ENCODE measurements at places on chromosomes 2 and 18.
A peak's percentile ranks its signal among the peaks of the same experiment; 100 is the strongest.

DNA sequence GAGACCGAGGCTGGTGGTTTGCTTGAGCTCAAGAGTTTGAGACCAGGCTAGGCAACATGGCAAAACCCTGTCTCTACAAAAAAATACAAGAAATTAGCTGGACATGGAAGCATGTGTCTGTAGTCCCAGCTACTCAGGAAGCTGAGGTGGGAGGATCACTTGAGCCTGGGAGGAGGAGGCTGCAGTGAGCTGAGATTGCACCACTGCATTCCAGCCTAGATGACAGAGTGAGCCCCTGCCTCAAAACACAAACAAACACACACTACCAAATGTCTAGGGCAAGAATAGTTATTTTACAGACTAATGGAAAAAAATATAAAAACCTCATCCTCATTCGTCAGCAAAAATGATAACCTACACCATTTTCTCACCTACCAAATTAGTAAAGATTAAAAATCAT, 15.3 kb downstream of the BUB1 start:
- no peak for DNase-seq

- DNase-seq = no peak
These were observed 398.4 kb upstream of the CHST9 start for GRCh38 chr18:27583466-27583865.

GRCh38 chr2:43220229-43220751, 6.1 kb downstream of the ZFP36L2 start:
- DNase-seq = no peak

DNA sequence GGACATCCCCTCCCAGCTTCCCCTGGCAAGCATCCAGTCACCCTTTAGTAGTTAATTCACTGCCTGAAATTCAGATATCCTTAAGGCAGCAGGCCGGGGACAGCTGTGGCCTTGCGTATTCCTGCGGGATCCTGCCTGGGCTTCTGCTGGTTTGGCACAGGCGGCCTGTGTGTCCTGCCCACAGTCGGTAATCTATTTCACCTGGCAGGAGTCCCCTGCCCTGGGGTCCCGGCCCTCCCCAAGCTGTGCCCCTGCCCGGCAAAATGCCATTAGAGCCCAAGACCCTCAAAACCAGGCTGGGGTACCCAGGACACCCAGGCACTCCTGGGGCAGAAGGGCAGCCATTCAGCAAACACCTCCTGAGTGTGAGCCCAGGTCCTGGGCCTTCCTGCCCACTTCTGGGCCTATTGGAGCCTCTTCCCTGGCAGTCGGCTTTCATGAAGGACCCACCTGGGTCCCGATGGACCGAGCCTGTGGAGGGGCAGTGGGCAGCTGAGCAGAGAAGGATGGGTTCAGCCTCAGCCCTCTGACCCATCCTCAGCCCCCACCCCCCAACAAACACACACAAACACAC, 11.6 kb downstream of the CROCC2 start:
- no peak for DNase-seq

- no peak for DNase-seq
These were observed 53.4 kb downstream of the PKP4 start for GRCh38 chr2:158509928-158510797.

GRCh38 chr2:71463342-71463654, 9.9 kb downstream of the DYSF start:
- DNase-seq = no peak

GRCh38 chr2:99445065-99445464, 44.8 kb downstream of the REV1 start:
- DNase-seq = no peak

DNA sequence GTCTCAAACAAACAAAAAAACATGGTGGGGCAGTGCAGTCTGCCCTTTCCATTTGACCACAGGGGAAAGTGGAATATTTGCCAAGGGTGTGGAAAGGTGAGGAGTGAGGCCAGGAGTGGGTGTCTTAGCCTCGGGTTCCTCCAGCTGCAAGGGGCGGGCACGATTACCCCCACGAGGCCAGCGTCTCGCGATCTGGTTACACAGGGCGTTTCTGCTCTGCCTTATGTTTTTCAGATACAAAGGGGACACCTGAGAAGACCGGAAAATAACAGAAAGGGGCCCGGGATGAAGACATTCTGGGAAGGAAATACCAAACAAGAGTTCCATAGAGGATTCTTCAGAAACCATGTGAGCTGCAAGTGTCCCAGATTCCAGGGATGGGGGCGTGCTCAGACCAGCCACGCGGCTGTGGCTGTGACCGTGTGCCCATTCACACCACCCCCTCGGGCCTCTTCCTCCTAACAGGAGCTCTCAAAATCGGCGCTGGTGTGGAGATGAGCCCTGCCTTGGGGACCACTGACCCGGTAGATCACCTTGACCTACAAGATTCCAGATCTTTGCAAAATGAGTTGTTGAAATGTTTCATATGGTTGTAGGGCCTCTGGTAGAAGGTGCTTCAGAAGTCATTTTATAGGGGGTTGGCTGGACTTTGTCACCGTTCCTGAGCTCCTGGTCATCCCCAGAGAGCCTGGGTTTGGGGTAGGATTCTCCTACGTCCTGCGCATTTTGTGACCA, 34.2 kb downstream of the FAM178B start:
- DNase-seq = no peak

DNA sequence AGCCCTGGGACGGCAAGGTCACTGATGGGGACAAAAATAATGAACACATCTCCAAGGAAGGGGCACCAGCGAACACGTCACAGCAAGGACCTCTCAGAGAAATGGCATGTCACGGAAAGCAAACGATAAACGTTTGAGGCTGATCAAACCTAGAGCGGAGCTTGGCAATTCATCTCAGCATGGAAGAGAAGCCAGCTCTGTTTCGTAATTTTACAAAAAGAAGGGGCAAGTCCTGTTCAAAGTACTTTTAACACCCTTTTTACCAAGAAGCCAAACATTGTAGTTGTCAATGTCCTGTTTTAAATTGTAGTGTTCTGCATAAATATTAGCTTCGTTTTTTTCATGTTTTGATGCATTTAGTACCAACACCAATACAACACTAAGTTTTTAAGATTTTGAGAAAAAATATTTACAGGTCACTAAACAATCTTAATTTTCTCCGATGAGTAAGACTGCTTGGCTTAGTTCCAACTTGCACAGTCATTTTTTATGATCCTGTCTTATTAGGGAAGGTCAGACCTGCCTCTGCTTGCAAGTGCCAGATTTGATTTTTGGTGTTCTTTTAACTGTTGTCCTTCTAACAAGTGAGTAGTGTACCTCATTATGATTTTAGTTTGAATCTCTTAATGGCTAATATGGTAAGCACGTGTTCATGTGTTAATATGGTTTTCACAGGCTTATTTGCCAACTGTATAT, 818.5 kb upstream of the SALL3 start:
- DNase-seq = no peak

DNA sequence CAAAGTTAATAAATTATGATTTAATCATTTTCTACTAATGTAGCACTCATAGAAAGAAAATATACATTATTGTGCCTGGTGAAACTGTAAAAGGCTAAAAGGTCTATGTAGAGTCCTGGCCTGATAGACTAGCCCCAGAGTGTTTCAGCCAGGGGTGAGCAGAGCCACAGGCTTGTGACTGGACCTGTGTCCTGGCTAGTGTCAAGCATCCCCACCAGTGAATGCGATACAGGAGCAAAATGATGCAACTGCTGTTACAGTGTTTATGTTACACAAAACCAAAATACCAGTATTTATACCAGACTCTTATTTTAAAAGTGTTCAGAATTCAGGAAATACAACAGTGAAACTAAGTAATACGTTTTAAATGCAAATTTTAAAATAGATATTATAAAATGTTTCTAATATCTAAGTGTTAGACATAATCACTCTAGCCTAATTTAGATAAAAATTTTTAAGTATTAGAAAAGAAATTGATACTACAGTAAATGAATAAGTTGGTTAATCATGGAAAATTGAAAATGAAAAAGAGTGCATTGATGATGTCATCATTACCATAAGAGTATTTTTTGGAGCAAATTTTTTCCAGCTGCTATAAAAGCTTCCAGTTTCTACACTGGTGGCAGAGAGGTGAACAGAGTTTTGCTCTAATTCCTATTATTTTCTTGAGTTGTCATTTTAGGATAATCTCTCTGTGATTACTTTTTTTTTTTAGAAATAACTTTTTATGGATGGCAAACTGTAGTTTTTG, 6.2 kb upstream of the TSPYL6 start:
- no peak for DNase-seq

DNA sequence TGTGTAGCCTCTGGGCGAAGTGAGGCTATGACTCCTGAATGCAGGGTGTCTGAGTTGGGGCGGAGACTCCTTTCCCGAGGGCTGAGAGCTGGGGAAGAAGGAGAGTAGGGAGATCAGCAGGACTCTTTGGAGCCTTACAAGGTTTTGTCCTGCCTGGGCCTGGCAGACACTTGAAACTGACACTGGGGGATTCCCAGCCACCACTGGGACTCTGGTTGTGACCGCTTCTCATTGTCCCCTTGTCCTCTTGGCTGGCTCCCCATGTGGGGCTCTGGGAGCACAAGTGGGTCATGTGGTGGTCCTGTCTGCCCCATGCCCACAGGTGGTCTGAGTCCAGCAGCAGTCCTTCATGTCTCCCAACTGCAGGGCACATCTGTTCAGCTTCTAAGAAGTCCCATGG, 78.2 kb upstream of the MGAT4A start:
- DNase-seq = no peak

DNA sequence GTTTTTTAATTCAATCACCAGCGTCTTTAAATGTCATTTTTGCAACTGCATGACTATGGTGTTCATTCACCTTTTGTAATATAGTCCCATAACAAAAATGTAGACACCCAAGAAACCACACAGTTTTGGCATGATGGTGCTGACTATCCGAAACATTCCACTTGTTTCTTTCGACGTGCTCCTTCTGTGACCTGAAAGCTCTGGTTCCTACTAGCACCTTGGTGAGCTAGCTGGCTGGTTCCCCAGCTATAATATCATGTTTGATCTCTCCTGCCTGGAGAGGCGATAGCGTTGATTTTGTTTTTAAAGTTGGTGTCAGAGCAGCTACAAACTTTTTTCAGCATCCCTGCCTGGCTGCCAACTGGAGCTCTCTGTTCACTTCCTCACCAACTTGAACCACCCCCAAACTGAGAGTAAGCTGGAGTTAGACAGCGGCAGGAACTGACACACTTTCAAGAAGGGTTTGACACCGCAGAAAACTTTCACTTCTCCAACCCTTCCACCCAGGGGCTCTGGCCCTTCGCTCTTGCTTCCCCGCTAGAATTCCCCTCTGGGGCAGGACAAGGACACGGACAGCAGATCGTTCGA, 1.1 kb downstream of the ATAD2B start:
- peak; percentile 17 for DNase-seq

- DNase-seq = no peak
These were observed 11.6 kb upstream of the PTPN4 start for GRCh38 chr2:119748135-119748534.

GRCh38 chr2:109408043-109408335, 205.8 kb downstream of the SEPTIN10 start:
- DNase-seq = no peak

DNA sequence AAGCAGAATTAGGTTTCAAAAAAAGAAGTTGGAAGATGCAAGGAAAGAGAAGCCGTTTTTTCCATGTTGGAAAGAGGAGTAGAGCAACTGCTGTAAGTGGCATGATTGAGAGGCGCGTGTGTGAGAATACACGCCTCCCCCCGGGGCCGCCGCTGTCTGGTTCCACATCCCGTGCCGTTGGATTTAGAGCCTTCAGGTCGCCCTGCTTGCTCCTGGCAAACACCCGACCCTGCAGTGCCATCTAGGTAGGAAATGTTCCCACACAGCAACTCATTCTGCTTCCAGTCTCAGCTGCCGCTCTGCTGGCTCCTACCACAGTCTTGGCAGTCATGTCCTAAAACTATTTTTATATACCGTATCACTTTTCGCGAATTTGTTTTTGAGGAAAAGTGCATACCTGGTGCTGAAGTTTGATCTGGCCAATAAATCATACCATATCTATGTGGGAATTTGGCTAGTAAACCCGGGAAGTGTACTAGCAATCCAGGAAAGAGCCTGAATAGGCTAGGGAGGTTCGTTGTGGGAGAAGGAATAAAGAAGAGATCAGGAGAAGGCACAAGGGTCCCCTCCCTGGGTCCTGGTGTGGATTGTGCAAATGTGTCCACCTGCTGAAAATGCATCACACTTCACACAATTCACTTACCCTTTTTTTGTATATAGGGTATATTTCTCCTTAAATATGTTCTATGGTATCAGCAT, 372.7 kb downstream of the FBXO15 start:
- no peak for DNase-seq

DNA sequence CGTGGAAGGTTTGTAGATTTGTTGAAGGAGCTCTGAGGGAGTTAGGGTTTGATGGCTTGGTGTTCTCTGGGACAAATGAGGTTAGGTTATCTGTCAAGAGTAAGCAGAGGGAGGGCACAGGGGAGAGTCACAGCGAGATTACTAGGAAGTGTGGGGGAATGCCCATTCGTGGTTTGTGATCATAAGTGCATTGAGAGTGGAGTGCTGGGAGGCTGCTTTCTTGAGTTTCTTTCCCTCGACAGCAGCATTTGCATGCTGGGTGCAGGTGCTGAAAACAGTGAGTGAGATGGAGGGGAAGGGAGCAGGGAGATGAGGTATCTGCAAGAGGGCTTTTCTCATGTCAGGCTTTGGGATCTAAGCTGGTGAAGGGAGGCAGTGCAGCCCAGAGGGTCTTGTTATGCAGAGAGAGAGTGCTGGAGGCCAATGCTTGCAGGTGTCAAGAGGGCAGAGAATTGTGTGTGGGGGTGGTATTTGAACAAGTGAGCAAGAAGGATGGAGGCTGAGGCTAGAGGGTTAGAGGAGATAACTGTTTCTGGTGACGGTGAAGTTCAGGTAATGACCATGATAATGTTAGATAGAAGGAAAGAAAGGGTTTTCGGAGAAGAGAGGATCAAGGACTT, 8.8 kb downstream of the RALB start:
- DNase-seq = no peak

GRCh38 chr2:96099861-96100798, 16.2 kb downstream of the ADRA2B start:
- no peak for DNase-seq

DNA sequence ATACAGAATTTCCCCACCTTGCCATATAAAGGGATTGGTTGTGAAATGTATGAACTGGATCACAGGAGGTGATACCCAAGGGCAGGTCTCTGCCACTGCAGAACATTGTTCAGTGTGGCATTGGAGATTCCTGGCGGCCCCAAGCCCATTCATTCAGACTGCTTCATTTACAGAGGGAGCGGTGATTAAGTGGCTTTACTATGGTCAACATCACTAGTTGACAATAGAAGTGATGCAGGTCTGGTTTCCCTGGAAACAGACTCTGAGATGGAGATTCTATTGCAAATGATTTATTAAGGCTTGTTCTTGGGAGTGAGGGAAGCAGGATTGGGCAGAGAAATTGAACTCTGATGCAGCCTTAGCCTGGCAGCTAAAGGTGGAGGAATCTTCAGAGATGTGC, 62.4 kb downstream of the ZDBF2 start:
- no peak for DNase-seq

DNA sequence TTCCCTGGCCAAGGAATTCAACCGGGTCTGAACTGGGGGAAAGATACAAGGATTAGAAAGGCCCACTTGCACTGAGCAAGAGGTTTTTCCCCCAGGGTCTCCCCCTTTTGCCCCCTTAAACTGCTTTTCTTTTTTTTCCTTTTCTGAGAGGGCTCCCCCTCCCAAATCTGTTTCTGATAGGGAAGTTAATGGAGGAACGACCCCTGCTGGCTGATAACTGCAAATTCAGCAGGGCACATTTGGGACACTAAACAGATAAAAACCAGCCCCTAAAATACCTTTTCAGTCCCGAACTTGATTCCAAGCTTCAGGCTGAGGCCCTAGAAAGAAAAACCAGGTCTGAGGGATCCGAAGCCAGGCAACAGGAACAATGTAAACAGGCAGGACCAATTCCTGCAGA, 1012.4 kb upstream of the CRIM1 start:
- no peak for DNase-seq

GRCh38 chr2:119715409-119716283, 36.6 kb downstream of the TMEM177 start:
- no peak for DNase-seq

Measured in activated T-helper 1 cell treated with anti-CD3 and anti-CD28 coated beads, Interleukin-2, amount 50 U/mL, for 16 hours (primary cell).